ENCODE measurements at places on chromosomes 4 and X. TPM values are rescaled to one million over a fixed set of nuclear protein-coding genes. Genes with fewer than 3 reads are reported as not detected.

- no peak for DNase-seq
Observed at GRCh38 chrX:54551801-54552200, 21.8 kb downstream of the GNL3L start.

GRCh38 chrX:150094996-150095395 is 156.7 kb upstream of the EOLA2 start:
- DNase-seq = no peak

DNA sequence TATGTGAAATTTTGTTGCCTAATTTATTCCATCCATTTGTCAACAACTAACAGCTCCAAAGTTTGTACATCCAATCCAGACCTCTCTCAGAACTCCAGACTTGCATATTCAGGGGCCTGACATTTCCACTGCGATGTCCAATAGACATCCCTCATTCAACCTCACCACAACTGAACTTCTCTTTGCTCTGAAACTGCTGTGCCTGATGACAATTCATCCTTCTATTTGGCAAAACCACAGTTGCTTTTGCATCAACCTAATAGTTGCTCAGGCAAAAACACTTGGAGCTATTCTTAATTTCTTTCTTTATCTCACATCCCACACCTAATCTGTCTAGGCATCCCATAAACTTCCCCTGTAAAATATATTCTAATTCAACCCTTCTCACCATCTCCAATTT is 56.5 kb downstream of the ANTXR2 start:
- no peak for DNase-seq

DNA sequence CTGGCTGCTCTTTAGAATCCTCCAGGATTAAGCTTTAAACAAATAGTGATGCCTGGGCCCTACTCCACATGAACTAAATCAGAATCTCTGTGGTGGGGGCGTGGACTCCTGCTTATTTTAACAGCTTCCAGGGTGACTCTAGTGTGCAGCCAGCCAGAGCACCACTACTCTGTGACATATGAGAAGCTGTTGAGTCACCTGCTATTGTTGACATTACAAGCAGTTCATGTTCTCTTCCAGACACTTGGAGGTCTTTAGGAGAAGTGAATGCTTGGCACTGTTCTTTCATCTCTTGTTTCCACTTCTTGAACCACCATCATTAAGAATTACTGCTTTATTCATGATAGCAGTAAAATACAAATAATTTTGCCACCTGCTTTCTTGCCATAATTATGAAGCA is 426 bp upstream of the C4orf51 start:
- no peak for DNase-seq

DNA sequence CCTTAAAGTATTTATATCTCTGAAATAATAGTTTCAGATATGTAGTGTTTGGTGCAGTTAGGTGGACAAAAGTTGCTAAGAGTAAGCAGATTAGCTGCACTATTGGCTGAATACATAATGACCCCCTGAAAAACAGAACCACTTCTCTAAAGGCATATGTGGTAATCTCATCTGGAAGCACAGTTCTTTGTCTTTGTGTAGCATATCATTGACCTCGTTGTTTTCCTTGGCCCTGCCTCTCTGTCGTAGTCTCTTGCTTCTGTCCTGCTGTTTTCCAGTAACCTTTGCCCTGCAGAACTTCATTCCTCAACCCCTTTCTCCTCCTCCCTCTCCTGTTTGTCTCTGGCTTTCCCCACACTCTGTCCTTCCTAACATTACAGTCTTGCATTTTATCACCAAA is 41.4 kb downstream of the JADE3 start:
- DNase-seq = no peak

Gene SLIT2
- total RNA-seq = not detected

DNA sequence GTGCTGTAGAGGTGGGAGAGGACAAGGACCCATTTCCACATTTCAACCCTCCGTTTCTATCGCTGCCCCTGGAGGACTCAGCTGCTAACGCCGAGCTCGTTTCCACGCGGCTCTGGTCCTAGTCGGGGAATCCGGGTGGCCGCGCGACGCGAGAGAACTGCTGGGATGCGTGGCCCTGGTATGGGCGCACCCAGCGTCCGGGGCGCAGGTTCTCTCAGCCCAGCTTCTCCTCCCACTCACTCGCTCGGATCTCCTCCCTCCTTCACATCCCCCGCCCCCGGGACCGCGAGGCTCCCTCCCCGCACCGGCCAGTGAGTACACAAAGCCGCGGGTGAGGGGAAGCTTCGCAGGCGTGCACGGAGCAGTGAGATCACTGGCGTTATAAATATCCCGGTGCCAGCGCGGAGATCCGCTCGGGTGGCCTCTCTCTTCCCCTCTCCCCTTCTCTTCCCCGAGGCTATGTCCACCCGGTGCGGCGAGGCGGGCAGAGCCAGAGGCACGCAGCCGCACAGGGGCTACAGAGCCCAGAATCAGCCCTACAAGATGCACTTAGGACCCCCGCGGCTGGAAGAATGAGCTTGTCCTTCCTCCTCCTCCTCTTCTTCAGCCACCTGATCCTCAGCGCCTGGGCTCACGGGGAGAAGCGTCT is at the start of gene FGF5:
TSS of gene FGF5 (plus strand) at position 412 of the 649 bp plus-strand sequence. CDS start at position 573, 161 bp downstream.
- peak; percentile 51 for DNase-seq

Data from activated CD8-positive, alpha-beta T cell treated with anti-CD3 and anti-CD28 coated beads for 36 hours (primary cell).